ENCODE measurements at places on chromosomes 1 and 21.

DNA sequence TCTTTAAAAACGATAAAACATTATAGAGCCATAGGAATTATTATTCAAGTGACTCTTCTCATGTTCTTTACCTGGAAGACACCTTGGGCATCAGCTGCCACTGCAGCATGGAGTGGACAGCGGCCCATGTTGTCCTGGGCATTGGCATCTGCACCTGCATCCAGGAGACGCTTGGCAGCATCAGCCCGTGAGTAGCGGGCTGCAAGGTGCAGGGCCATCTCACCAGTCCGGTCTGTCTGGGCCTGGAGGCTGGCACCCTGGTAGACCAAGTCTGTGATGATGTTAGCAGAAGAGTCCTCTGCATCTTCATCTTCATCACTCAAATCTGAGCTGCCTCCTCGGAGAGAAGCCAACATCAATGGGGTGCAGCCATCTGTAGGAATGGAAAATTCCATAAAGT, 22.9 kb upstream of the ADAM30 start:
- DNase-seq = no peak

- DNase-seq = no peak
These were observed 801 bp upstream of the C2CD4D start for GRCh38 chr1:151840421-151840820.

DNA sequence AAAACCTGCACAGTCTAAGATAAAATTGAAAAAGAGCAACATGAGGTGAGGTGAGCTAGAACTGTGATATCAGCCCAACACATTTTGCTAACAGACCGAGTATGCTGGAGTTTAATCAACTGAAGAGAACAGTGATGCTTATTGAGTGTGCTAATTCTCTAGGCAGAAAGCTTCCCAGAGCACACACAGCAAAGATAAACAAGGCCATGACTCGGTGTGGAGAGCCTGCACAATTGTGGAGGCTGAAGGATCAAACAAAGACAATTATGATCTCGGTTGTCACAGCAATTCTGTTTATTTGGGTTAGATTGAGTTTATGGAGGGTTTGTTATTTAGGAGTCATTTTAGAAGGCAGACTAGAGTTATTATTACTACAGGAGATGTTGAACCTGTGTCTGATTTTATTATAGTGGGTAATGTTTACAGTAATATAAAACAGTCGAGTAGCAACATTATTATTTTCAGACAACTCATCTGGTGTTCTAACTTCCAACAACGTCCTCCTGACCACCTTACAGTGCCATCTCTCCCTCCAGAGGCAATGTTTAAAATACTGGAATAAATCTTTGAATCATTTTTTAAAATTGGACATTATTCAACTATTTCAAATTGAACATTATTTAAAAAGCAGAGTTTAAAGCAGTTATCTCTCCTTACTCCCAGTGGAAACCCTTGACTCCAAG, 40.2 kb downstream of the DPT start:
- no peak for DNase-seq

- DNase-seq = no peak
These were observed 111.1 kb downstream of the CLIC6 start for GRCh38 chr21:34779860-34780259.

- DNase-seq = no peak
These were observed 355.6 kb downstream of the PTBP2 start for GRCh38 chr1:97077221-97077620.

DNA sequence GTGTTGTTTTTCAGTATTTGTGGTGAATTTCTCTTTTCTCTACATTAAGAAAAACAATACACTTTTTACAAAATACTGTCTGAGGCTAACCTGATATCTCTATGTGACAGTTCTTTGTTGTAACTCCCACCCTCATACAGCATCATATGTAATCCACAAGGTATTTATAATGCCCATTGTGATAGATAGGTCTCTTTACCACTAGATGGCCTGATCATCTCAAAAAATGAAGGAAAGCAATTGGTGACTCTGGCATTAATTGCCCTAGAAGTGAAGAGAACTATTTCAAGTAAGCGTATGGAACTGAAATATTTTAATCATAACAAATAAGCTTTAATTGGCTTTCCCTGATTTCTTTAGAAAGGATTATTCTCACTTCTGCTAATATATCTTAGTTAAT, 36.2 kb upstream of the HFM1 start:
- DNase-seq = no peak

GRCh38 chr21:33752260-33752659, 110.0 kb downstream of the ITSN1 start:
- DNase-seq = no peak

- DNase-seq = no peak
These were observed 30.4 kb downstream of the NPHS2 start for GRCh38 chr1:179545321-179545720.
